ENCODE measurements at places on chromosomes 1 and 21. TPM values are rescaled to one million over a fixed set of nuclear protein-coding genes. Genes with fewer than 3 reads are reported as not detected.
A peak's percentile ranks its signal among the peaks of the same experiment; 100 is the strongest.

The AMY1B gene
- total RNA-seq: not detected

The MYOG gene
- not detected for total RNA-seq

The TNFRSF18 gene
- not detected for total RNA-seq

GRCh38 chr1:180837020-180837419 lies 75.7 kb upstream of the KIAA1614 start:
- no peak for DNase-seq

DNA sequence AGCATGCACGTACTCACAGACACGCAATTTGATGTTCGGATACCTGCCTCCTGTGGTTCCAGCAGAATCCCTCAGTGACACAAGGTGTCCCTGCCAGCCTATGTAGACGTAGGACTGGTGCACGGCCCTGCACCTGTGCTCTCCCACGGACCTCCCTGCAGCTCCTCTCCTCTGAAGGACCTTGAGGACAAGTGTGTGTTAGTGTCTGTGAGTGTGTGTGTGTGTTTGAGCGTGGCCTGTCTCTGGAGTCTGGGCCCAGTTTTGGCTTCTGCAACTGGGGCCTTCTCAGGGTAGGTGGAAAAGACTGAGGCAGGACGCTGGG lies 22.5 kb upstream of the DMBX1 start:
- DNase-seq: no peak

- DNase-seq: no peak
These were observed 1656.1 kb downstream of the KCNT2 start for GRCh38 chr1:194952171-194952570.

- no peak for DNase-seq
These were observed 11.2 kb upstream of the SNAPIN start for GRCh38 chr1:153647346-153647714.

- no peak for DNase-seq
These were observed 3.8 kb upstream of the B3GALT2 start for GRCh38 chr1:193190096-193190744.

GRCh38 chr21:34968414-34969333 lies 80.4 kb downstream of the RUNX1 start:
- DNase-seq: no peak

- peak; percentile 60 for DNase-seq
These were observed 2.8 kb downstream of the S100A10 start for GRCh38 chr1:151990856-151991198.

- no peak for DNase-seq
These were observed 48.7 kb downstream of the FHAD1 start for GRCh38 chr1:15295696-15296095.

- no peak for DNase-seq
These were observed 74.1 kb upstream of the CASZ1 start for GRCh38 chr1:10870493-10871096.

DNA sequence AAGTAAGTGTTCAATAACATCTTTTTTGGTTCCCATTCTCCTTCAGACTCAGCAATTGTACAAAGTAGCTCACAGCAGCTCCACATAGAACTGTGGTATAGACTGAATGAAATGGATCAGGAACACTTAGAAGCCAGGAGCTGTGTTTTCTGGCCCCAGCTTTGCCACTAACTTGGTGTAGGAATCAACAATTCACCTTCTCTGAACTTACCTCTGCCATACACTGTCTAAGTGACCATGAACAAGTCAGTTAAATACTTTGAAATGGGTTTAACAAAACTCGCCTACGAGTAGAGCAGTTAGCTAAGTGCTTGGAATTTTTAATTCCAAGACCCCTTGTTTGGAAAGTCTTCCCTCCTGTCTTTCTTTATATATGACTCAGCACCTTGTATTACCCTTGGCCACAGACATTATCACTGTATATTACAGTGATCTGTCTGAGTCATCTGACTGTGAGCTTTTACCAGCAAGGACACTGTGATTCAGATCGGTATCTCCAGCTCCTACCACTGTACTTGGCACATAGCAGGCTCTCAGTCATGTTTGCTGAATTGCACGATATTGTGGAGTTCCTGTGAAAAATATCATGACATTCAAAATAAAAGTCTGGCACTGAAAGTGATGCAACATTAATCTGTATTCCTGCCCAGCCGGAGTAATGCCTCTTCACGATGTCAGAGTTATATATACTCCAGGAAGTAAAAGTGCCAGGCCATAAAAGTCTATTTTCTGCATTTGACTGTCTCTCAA lies 101.7 kb upstream of the BEND5 start:
- peak; percentile 81 for DNase-seq

DNA sequence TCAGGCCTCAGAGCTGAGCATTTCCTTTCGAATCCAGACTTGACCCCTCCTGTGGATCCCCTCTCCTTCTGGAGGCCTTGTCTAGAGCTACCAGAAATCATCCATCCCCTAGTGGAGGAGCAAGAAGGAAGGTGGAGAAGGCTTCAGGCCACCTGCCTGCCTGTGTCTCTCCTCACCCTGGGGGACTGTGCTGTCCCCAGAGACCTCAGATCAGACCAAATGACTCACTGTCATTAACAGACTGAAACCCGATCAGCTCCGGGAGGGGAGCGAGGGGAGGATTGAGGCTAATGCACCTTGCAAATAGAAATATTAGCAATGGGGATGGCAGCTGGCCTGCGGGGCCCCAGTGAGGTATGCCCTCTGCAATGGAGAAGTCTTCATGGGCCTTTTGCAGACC lies 2.1 kb downstream of the MYBPH start:
- peak; percentile 35 for DNase-seq

DNA sequence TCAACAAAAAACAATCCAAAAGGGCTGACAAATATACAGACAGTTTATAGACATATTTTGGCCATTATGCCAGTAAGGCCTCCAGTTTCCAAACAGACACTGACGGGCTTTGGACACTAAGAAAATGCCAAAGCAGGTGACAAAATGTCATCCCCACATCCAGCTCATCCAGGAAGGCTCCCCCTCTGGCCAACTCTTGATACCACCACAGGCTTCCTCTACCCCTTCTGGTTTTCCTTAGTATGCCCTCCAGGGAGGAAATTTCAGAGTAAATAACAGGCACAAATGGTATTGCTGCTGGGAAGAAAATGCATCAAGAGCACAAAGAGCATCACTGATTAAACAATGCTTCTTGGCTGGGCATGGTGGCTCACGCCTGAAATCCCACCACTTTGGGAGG lies 225.3 kb downstream of the VAV3 start:
- no peak for DNase-seq

DNA sequence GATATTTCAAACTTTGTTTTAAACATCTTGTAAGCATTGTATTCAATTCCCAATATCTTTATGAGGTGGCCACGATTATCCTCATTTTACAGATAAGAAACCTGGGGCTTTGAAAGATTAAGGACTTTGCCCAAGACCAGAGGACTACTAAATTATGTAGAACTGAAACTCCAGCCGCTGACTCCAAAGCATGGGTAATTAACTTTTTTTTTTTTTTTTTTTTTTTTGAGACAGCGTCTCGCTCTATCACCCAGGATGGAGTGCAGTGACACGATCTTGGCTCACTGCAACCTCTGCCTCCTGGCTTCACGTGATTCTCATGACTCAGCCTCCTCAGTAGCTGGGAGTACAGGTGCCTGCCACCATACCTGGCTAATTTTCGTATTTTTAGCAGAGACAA lies 68.7 kb downstream of the ALG14 start:
- peak; percentile 52 for DNase-seq

DNA sequence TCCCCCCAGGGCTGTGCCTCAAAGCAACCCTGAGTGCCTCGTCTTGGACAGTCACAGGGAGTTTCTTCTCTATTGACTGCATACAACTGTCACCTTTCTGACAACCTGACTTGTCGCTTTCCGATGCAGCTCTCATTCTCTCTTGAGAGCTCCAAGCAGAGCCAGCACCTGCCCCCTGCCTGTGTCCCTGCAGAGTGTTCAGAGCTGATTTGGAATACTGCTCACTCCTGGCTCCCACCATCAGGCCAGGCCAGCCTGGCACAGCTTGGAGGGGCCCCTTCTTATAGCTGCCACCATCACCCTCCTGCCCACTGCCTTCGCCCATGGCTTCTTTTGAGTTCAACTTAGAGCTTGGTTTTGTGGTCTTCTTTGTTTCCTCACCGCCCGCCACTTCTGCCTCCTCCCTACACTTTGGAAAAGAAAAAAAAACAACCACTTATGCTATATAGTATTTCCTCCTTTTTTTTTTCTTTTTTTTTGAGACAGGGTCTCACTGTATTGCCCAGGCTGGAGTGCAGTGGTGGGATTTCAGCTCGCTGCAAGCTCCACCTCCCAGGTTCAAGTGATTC lies 12.3 kb downstream of the NCF2 start:
- DNase-seq: no peak

DNA sequence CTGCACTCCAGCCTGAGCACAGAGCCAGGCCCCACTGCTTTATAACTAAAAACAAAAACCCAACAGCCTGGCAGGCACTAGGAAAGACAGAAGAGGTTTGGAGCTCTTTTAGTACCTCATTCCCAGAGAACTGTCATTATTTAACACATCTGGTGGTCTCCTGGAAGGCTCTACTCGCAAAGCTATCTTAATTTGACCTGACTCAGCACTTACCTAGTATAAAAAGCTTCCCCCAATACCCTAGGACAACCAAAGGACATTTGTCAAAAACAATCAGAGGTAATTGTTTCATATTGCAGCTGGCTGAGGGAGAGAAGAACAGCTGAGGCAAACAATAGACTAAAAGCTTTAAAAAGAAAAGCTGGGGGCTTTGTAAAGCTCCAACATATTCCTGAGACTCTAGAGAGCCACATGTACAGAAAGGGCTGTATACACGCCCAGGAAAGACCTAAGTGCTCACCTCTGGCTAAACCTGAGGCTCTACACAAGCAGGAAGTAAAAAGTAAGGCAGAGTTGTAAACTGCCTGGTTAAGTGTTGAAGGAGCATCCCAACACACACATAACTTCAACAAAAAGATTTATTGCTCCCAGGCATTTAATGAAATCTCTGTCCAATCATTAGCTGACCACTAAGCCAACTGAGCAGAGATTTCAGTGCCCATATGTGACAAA lies 25.0 kb downstream of the ZNF644 start:
- DNase-seq: no peak

GRCh38 chr1:94303005-94303404 lies 65.6 kb upstream of the ARHGAP29 start:
- DNase-seq: no peak

DNA sequence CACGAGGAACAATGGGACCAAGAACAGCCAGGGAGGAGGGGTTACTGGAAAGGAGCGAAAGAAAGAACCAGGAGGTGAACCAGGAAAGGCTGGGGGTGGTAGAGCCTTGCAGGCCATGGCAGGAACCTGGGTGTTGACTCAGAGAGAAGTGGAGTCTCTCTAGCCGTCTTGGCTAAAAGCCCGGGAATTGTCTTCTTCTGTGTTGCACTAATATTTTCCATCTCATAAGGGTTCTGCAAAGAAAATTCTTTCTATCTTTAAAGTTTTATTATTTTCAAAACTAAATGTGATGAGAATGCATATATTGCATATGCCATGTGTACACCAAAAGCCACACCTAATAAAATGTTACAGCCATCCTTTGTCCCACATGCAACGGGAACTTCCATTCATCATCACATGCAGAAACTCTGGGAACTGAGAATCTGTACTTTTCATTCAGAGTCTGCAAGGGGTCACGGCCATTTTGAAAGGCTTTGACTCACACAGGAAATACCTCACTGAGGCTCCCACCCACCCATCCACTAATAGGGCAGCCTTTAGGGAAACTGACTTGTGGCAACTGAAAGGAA lies 38.0 kb downstream of the ERG start:
- DNase-seq: no peak

DNA sequence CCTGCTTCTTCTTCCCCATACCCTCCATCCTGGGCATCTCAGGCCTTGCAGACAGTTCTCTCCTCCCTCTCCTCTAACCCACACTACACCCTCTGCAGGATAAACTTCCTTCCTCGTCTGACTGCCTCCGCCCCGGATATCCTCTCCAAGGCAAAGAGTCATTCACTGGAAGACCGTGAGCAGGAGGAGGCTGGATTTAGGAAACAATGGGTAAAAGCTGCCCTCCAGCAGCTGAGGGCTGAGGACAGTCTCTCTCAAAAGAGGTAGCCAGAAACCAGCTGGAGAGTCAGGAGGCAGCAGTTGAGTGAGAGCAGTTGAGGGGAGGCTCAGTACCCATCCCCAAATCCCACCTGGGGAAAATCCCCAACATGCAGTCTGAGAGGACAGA lies 1.4 kb downstream of the CSRP1 start:
- no peak for DNase-seq

- peak; percentile 32 for DNase-seq
These were observed 39.6 kb upstream of the GPR153 start for GRCh38 chr1:6300342-6301048.

GRCh38 chr1:31957701-31958674 lies 19.8 kb upstream of the PTP4A2 start:
- DNase-seq: no peak

- no peak for DNase-seq
These were observed 1.7 kb downstream of the TRPM2 start for GRCh38 chr21:44354775-44355771.
